Endodermal cell (in vitro differentiated cells): ENCODE measurements at places on chromosomes 6 and 20.
A peak's percentile ranks its signal among the peaks of the same experiment; 100 is the strongest.

GRCh38 chr20:32518593-32519380, 66.3 kb downstream of the NOL4L start:
- peak; percentile 48 for DNase-seq

- peak; percentile 88 for DNase-seq
Measured at GRCh38 chr6:155174576-155175211, 89.1 kb upstream of the CLDN20 start.

GRCh38 chr6:148470606-148471465, 128.2 kb downstream of the SASH1 start:
- no peak for DNase-seq

GRCh38 chr20:63940071-63940471, 16.1 kb downstream of the UCKL1 start:
- DNase-seq: peak; percentile 79

- no peak for DNase-seq
Measured at GRCh38 chr6:118285791-118286190, 262.3 kb upstream of the PLN start.

DNA sequence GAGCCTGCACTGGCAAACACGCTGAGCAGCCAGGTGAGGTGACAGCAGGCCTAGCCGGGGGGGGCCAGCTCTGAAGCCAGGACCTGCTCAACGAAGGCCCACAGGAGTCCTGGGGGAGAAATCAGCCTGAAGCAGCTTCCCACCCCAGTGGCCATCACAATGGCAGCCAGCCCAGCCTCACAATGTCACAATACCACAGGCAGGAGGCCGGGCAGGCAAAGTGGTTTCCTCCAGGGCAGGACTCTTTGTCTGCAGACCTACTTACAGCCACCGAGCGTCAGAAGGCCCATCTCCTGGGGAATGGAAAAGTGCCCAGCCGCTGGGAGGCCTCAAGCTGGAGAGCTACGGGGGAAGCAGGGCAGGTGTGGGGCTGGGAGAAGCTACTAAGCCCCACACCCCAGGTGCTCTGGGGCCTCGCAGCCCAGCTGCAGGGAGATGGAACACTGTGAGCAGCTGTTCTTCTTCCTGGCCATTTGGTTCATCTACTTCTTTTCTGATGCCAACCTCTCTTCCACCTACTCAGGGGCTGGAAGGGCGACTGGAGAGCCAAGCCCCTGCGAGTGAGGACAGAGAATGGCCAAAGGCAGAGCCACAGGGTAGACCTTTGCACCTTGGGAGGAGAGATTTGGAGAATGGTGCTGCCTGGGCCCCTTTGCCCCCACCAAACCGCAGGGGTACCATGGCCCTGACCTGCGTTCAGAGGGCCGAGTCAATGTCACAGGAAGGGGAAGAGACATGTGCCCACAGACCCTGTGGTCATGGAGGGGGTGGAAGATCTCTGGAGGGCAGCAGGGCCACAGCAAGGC, 22.3 kb upstream of the AVP start:
- DNase-seq: peak; percentile 61
